ENCODE measurements at places on chromosomes 4 and X.

GRCh38 chrX:1453395-1453783 lies 680 bp upstream of the ASMTL start:
- H3K4me1 ChIP-seq, result peaks cover 38% of the 10 kb centered on the region
- no peak for DNase-seq
- H3K36me3 ChIP-seq, result peaks cover 18% of the 10 kb centered on the region
- H3K27me3 ChIP-seq, result no peaks in the 10 kb centered on the region
- peak overlapping the region; percentile 95 for H3K27ac ChIP-seq
- H3K4me3 ChIP-seq, result peak overlapping the region; percentile 83

- no peaks in the 10 kb centered on the region for H3K27me3 ChIP-seq
- DNase-seq, result no peak
- peak overlapping the region; percentile 85 for H3K4me3 ChIP-seq
- peaks cover 53% of the 10 kb centered on the region for H3K36me3 ChIP-seq
These were observed 1.1 kb downstream of the RPS3A start for GRCh38 chr4:151100531-151100930.

DNA sequence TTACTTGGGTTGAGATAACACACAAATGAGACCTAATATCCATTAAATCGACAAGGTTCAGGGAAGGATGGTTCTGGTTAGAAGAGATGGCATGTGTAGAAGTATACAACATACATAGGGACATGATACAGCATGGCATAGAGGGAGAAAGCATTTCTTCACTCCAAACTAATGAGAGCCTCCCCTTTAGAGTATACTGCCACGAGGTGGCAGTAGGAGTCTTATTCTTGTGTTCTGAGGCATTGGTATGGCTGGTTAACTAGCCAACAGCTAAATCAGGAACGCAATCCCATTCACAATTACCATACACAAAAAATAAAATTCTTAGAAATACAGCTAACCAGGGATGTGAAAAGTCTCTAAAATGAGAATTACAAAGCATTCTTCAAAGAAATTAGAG lies 29.1 kb upstream of the TRO start:
- no peak overlapping the region for H3K27ac ChIP-seq
- no peaks in the 10 kb centered on the region for H3K4me1 ChIP-seq
- no peaks in the 10 kb centered on the region for H3K36me3 ChIP-seq
- peaks cover 4% of the 10 kb centered on the region for H3K27me3 ChIP-seq

DNA sequence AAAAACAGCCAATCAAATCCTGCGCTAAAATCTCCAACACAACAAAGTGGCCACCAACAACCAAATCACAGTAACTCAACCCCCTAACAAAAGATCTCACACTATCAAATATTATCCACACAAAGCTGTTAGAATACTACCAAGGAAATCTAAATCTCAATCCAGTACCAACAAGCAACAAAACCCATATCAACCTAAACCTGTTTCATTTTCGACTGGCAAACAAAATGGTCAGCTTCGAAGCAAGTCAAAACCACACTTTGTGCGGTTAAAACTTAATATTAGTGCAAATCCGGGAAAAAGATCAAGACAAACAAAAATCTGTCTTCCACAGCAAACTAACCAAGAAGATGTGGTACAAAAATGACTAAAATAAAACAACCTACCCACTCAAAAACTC lies 28.7 kb upstream of the MUC7 start:
- no peaks in the 10 kb centered on the region for H3K4me1 ChIP-seq
- H3K36me3 ChIP-seq, result no peaks in the 10 kb centered on the region
- no peak overlapping the region for H3K4me3 ChIP-seq
- no peak overlapping the region for H3K27ac ChIP-seq
- no peaks in the 10 kb centered on the region for H3K27me3 ChIP-seq
- DNase-seq, result no peak

DNA sequence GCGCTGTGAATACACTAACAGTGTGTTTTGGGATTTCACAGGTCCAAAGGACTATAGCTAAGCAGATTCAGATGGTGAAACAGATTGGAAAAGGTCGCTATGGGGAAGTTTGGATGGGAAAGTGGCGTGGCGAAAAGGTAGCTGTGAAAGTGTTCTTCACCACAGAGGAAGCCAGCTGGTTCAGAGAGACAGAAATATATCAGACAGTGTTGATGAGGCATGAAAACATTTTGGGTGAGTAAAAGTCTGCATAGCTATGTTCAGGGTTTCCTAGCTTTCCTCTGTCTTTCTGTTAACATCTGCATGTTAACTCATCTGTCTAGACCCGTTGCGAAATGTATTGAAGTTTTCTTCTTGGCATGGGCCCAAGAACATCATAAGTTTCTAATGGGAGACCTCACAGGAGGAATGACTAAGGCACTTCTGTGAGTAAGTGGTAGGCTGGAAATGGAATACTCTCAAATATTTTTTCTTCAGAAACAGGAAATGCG lies 372.1 kb downstream of the BMPR1B start:
- H3K27me3 ChIP-seq, result peaks cover 2% of the 10 kb centered on the region
- no peaks in the 10 kb centered on the region for H3K4me1 ChIP-seq
- DNase-seq, result no peak
- no peak overlapping the region for H3K4me3 ChIP-seq

DNA sequence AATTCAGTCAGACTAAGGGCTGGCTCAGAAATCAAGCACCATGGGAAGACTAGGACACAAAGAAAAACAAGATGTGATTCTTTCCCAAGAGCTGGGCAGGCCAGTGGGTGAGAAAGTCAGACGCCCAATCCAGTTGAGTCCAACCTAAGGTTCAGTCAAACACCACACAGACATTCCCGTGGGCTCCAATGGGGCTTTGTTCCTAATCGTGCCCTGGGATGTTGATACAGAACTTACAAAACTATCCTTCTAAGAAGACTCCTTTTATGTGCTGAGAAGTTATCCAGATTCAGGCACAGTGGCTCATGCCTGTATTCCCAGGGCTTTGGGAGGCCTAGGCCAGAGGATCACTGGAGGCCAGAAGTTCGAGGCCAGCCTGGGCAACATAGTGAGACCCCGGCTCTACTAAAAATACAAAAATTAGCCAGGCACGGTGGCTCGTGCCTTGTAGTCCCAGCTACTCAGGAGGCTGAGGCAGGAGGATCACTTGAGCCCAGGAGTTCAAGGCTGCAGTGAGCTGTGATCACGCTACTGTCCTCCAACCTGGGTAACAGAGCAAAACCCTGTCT lies 3.7 kb downstream of the BLOC1S4 start:
- peaks cover 14% of the 10 kb centered on the region for H3K36me3 ChIP-seq
- peaks cover 33% of the 10 kb centered on the region for H3K4me1 ChIP-seq
- no peak overlapping the region for H3K27ac ChIP-seq
- no peak for DNase-seq

GRCh38 chr4:158053086-158053485 lies 119.7 kb downstream of the GASK1B start:
- H3K4me1 ChIP-seq, result no peaks in the 10 kb centered on the region
- H3K27me3 ChIP-seq, result no peaks in the 10 kb centered on the region
- H3K27ac ChIP-seq, result no peak overlapping the region
- H3K36me3 ChIP-seq, result no peaks in the 10 kb centered on the region
- DNase-seq, result no peak

DNA sequence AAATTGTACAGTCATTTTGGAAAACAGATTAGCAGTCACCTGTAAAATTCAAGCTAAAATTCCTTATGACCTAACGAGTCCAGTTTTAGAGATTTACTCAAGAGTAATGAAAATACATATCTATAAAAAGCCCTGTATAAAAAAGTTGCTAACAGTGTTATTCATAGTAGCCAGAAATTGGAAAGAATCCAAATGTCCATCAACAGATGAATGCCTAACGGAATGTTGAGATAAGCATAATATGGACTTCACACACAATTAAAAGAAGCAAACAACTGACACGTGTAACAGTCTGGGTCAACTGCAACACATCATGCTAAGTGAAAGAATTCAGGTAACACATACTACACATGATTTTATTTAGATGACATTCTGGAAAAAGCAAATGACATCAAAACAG lies 584.8 kb upstream of the AGA start:
- H3K4me3 ChIP-seq, result no peak overlapping the region
- no peaks in the 10 kb centered on the region for H3K27me3 ChIP-seq
- no peak overlapping the region for H3K27ac ChIP-seq
- no peaks in the 10 kb centered on the region for H3K4me1 ChIP-seq

DNA sequence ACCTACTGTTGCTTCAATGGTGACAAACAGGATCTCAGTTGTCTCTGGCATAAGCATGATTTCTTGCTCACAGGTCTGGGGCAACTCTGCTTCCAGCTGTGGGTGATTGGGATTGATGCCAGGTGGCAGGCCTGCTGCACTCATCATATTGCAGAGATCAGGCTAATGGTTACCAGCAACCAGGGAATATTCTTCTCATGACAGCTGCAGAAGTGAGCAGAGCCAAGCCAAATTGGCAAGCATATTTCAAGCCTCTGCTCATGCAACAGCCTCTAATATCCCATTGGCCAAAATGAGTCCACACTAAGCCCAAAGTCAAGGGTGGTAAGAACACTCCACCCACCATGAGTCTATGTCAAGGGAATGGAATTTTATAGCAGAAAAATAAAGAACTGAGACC lies 26.7 kb upstream of the TBC1D19 start:
- no peak overlapping the region for H3K4me3 ChIP-seq
- no peak for DNase-seq
- H3K27me3 ChIP-seq, result peaks cover 17% of the 10 kb centered on the region
- no peaks in the 10 kb centered on the region for H3K4me1 ChIP-seq
- no peaks in the 10 kb centered on the region for H3K36me3 ChIP-seq
- H3K27ac ChIP-seq, result no peak overlapping the region

DNA sequence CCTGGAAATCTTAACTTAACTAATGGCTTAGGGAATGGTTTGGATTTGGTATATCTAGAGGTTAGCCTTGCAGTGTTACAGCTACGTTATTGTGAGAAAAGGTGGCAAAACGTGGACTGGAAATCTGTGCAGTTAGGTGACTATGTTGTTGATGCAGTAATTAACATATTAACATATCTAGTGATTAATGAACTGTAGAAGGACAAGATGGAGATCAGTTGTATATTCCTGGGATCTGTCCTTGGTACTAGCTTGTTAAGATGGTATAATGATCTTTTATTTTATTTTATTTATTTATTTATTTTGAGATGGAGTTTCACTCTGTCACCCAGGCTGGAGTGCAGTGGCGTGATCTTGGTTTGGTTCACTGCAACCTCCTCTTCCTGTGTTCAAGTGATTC lies 36.9 kb downstream of the GPAT3 start:
- DNase-seq, result no peak
- H3K4me3 ChIP-seq, result no peak overlapping the region
- no peak overlapping the region for H3K27ac ChIP-seq
- no peaks in the 10 kb centered on the region for H3K4me1 ChIP-seq
- H3K27me3 ChIP-seq, result no peaks in the 10 kb centered on the region
- peaks cover 3% of the 10 kb centered on the region for H3K36me3 ChIP-seq

- no peak overlapping the region for H3K27ac ChIP-seq
- H3K36me3 ChIP-seq, result no peaks in the 10 kb centered on the region
- no peaks in the 10 kb centered on the region for H3K27me3 ChIP-seq
- H3K4me3 ChIP-seq, result no peak overlapping the region
- DNase-seq, result no peak
- no peaks in the 10 kb centered on the region for H3K4me1 ChIP-seq
These were observed 71.6 kb downstream of the ADAM29 start for GRCh38 chr4:174989791-174990190.

GRCh38 chr4:68336530-68336929 lies 13.4 kb downstream of the YTHDC1 start:
- no peaks in the 10 kb centered on the region for H3K27me3 ChIP-seq
- peaks cover 45% of the 10 kb centered on the region for H3K36me3 ChIP-seq
- no peak overlapping the region for H3K27ac ChIP-seq
- H3K4me1 ChIP-seq, result peaks cover 24% of the 10 kb centered on the region
- DNase-seq, result no peak

- H3K27ac ChIP-seq, result no peak overlapping the region
- DNase-seq, result no peak
- peaks cover 23% of the 10 kb centered on the region for H3K36me3 ChIP-seq
- peaks cover 27% of the 10 kb centered on the region for H3K4me1 ChIP-seq
These were observed 1.8 kb downstream of the FAM50A start for GRCh38 chrX:154445776-154446175.

- peaks cover 38% of the 10 kb centered on the region for H3K4me1 ChIP-seq
- no peak overlapping the region for H3K27ac ChIP-seq
- no peaks in the 10 kb centered on the region for H3K27me3 ChIP-seq
- peaks cover 19% of the 10 kb centered on the region for H3K36me3 ChIP-seq
- no peak for DNase-seq
These were observed 62.8 kb downstream of the PPP3CA start for GRCh38 chr4:101284546-101284945.

DNA sequence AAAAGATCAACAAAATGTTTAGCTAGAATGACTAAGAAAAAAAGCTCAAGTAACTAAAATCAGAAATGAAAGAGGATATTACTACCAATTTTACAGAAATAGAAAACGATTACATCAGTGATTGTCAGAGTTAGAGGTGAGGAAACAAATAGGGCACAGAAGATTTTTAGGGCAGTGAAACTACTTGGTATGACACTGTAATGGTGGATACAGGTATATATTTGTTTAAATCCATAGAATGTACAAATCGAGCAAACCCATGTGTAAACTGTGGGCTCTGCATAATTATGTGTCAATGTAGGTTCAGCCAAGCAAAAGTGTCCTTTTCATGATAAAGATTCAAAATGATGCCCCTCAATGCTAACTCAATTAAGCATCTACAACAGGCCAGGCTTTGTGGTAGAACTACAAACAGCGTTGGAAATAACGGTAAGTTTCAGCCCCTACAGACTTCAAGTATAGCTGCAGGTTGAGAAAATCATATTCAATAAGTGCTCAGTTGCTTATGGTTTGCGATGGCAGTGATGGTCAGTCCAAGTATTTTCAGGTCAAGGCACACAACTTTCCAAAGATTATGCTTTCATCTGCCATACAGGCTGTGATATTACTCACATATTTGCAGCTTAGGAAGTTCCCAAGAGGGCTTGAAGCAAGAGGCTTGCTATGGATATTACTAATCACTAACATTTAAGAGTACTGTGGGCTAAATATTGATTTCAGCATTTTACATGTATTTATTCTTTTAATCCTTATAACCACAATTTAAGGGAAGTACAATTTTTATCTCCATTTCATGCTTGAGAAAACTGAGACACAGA lies 158.6 kb downstream of the TET2 start:
- H3K27ac ChIP-seq, result peak overlapping the region; percentile 79
- peak overlapping the region; percentile 6 for H3K4me3 ChIP-seq
- no peaks in the 10 kb centered on the region for H3K27me3 ChIP-seq

DNA sequence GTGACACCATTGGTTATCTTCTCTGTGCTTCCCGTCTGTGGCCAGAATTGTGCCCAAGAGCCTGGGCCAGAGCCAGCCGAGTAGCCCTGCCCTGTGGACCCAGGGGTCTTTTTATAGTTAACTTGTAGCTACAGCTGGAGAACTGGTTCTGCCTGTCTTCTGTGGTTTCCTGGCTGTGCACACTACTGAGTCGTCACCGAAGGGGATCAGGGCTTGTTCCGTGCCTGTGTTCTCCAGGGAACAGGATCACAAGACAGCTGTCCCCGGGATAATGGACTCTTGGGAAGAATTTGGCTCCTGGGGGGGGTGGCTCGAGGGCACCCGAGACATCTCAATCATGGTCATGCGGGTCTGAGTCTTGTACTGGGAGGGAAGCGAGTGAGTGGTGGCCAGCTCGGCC lies 22.1 kb upstream of the OPN1LW start:
- H3K27ac ChIP-seq, result no peak overlapping the region
- DNase-seq, result no peak
- no peaks in the 10 kb centered on the region for H3K36me3 ChIP-seq
- H3K27me3 ChIP-seq, result no peaks in the 10 kb centered on the region
- no peak overlapping the region for H3K4me3 ChIP-seq
